SJCRH30 (cell line): ENCODE measurements at places on chromosomes 4 and X. TPM values are rescaled to one million over a fixed set of nuclear protein-coding genes. Genes with fewer than 3 reads are reported as not detected.

GJB1 gene
- total RNA-seq = 1.1 and 1.2 TPM in 2 replicates

DNA sequence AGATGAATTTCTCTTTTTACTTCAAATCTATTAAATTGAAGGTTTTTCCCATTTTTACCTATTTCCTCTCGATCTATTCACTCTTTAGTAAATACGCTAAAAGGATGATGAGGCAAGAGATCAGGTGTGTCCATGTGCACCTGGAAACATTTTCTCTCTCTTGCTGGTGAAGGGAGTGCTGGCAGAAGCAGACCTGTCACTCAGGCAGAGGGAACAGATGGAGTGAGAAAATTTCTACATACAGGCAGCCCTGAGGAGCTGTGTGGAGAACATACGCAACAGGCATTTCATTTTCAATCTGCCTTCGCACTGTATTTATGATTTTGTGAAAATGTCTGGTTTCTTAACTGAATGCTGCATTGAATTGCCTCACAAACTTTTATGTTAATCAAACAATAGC is 249.5 kb downstream of the GPM6A start:
- no peak for DNase-seq
- no peak overlapping the region for H3K27ac ChIP-seq
- H3K4me3 ChIP-seq = no peak overlapping the region
- no peaks in the 10 kb centered on the region for H3K4me1 ChIP-seq
- H3K27me3 ChIP-seq = no peaks in the 10 kb centered on the region

GRCh38 chrX:98299785-98300184 is 1416.1 kb downstream of the RPA4 start:
- no peak overlapping the region for H3K4me3 ChIP-seq
- DNase-seq = no peak
- H3K27ac ChIP-seq = no peak overlapping the region
- H3K36me3 ChIP-seq = no peaks in the 10 kb centered on the region
- no peaks in the 10 kb centered on the region for H3K27me3 ChIP-seq

COL4A5 gene
- total RNA-seq = 6.4 and 9.5 TPM in 2 replicates

DNA sequence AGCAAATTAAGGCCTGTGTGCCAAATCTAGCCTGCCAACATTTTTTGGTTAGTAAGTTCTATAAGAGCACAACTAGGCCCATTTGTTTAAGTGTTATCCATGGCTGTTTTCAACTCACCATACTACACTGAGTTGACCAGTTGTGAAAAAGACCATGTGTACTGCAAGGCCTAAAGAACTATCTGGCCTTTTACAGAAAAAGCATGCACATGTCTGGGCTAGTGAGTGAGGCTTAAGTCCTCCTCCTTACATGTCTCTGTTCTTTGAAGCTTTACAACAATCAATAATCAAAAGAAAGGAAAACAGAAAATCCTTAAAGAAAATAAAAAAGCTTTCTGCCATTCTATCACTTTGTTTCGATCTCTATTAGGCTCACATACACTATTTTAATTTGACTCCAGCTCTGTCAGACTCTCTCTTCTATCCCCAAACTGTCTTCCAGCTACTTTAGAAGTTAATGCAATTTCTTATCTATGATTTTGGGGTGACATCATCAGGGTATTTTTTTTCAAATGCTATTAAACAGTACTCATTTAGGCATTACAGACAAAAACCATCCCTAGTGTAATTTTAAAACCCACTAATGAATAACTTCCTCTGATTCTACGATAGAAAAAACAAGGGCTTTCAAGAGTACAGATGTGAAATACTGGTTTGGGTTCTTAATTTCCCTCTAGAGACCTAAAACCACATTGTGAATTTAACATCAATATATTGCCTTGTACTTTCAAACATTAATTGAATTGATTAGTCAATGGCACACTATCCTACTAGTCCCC is 161.8 kb downstream of the MAB21L2 start:
- no peak for DNase-seq
- H3K4me3 ChIP-seq = no peak overlapping the region
- H3K27me3 ChIP-seq = no peaks in the 10 kb centered on the region
- H3K36me3 ChIP-seq = no peaks in the 10 kb centered on the region
- no peak overlapping the region for H3K27ac ChIP-seq
- no peaks in the 10 kb centered on the region for H3K4me1 ChIP-seq

DNA sequence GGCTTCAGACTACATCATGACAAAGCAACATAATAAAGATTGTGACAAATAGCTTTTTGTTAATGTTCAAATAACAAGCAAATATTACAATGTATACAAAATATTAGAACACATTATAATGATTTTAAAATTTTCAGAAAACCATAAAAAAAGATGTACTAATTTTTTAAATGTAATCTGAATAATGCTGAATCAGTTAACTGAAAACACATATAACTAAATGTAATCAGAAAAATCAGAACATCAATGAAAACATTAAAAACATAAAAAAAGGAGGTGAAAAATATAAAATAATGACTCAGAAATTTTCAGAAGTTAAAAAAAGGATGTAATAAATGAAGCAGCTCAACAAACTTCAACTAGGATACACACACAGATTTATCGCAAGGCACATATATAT is 53.5 kb downstream of the ZNF721 start:
- H3K36me3 ChIP-seq = peaks cover 86% of the 10 kb centered on the region
- H3K4me3 ChIP-seq = no peak overlapping the region
- H3K27ac ChIP-seq = no peak overlapping the region
- DNase-seq = no peak
- H3K27me3 ChIP-seq = no peaks in the 10 kb centered on the region

DNA sequence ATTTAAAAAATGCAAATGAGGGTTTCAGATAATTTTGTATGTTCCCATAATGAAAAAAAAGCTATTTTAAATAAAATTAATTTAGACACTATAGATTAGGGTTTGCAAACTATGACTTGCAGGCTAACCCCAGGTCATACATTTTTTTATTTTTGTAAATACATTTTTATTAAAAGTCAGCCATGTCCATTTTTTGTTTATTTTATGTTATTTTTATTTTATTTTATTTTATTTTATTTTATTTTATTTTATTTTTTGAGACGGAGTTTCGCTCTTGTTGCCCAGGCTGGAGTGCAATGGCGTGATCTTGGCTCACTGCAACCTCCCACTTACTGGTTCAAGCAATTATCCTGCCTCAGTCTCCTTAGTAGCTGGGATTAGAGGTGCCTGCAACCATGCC is 460.6 kb downstream of the IL15 start:
- H3K4me1 ChIP-seq = no peaks in the 10 kb centered on the region
- H3K36me3 ChIP-seq = no peaks in the 10 kb centered on the region
- no peak overlapping the region for H3K4me3 ChIP-seq
- no peak overlapping the region for H3K27ac ChIP-seq
- DNase-seq = no peak

DNA sequence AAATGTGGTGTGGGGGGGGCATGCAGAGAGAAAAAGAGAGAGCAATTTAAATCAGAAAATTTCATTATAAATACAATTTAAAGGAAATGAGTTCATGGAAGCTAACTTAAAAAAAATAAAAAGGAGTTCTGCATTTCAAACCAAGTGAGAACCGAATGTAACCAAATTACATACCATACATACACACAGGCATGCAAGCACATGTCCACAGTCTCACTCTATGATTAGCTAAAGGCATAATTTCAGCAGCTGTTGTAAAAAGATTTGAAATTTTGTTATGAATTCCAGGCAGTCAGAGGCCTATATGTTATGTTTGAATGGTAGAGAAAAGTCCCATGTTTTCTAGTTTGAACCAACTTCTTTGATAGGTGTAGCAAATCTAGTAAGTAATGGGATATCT is 611.6 kb upstream of the ADGRL3 start:
- no peak for DNase-seq
- H3K27me3 ChIP-seq = no peaks in the 10 kb centered on the region
- no peaks in the 10 kb centered on the region for H3K36me3 ChIP-seq

NSUN7 gene
- 1.5 and 2.0 TPM in 2 replicates for total RNA-seq

DNA sequence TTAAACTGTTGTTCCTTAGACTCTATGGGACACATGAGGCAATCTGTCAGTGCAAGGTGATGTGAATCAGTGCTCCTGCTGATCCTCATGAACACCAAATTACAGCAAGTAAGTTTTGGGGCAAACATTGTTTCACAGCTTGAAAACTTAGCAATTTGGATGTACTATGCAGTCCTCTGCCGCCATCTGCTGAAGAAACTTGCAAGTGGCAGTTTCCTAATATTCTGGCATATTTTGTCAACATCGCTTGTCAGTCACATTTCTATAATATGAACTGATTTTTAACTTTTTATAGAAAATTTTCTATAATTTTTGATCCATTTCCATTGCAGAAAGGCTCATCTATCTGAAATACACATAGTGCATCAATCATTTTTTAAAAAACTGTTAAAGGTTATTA is 56.3 kb downstream of the ZAR1 start:
- no peak overlapping the region for H3K27ac ChIP-seq
- H3K36me3 ChIP-seq = peaks cover 50% of the 10 kb centered on the region
- H3K4me1 ChIP-seq = no peaks in the 10 kb centered on the region
- peak; percentile 60 for DNase-seq
- H3K4me3 ChIP-seq = no peak overlapping the region
